ENCODE measurements at places on chromosomes 3 and 15.

DNA sequence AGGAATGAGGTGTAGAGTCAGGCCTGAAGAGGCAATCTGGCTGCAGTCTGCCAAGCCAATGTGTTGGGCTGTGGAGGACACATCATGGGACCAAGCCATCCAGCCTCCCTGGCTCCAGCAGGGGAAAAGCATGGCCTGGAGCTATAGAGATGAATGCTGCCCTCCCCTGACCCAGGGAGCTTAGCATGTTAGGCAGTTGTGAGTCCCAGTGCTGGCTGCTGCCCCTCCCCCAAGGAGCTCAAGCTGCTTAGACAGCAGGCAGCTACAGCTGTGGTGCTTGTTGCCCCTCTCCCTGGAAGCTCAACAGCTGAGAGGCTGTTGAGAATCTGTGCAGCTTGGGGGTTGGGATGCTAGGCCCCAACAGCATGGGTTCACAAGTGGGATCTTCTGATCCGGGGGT, 85.6 kb upstream of the DNAJC19 start:
- no peak for DNase-seq

- DNase-seq, result no peak
Measured at GRCh38 chr3:123597561-123597960, 12.7 kb upstream of the HACD2 start.

DNA sequence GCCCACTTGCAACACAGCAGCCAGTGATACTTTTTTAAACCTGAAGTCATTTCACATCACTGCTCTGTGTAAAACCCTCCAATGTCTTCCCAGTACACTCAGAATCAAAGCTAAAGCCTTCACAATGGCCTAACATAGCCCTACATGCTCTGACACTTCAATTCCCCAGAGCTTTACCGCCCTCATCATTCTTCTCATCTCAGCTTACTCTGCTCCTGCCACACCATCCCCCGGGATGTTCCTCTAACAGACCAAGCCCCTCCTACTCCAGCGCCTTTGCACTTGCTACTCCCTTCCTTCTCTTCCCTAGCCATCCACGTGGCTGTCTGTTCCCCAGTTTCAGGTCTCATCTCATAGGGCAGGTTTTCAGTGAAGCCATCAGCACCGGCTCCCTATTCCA, 194.0 kb downstream of the SSR3 start:
- no peak for DNase-seq

DNA sequence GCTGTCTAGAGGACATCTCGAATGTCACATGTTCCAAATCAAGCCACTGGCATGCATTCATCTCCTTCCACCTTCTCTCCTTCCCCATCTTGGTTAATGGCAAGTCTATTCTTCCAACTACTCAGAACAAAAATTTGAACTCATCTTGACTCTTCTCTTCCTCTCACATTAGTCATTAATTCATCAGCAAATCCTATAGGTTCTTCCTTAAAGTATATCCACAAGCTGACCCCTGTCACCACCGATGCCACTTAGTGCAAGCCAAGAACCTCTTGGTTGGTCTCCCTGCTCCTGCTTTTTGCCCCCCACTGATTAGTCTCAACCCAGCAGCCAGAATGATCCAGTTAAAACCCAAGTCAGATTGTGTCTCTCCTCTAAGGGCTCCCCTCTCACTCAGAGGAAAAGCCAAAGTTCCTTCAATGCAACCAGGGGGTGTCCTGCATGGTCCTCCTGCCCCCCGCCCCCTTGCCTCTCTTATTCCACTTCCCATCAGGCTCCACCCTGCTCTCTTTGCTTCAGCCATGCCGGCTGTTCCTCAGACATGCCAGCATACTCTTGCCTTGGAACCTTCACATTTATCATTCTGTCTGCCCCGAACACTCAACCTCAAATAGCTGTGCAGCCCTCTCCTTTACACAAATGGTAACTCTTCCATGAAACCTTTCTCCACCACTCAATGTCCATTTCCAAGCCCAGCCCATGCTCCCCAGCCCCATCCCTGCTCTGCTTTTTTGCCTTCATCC, 1.0 kb upstream of the GALNT15 start:
- no peak for DNase-seq

GRCh38 chr3:49804141-49805041, 1.3 kb downstream of the INKA1 start:
- DNase-seq, result no peak

DNA sequence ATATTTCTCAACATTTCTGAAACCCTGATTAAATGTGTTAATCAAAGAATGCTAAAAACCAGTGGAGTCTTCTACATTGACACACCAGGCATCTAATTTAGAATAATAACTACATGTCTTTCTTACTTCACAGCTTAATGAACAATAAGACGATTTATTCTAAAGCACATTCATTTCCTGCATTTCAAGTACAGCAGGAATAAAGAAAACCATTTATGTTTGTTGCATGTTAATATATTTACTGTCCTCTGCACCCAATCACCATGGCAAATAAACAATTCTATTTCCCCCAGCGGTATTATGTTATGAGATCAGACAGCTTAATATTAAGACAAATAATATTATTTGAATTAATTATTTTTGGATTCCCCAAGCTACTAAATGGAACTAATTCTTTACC, 1336.3 kb upstream of the CADM2 start:
- DNase-seq, result no peak

DNA sequence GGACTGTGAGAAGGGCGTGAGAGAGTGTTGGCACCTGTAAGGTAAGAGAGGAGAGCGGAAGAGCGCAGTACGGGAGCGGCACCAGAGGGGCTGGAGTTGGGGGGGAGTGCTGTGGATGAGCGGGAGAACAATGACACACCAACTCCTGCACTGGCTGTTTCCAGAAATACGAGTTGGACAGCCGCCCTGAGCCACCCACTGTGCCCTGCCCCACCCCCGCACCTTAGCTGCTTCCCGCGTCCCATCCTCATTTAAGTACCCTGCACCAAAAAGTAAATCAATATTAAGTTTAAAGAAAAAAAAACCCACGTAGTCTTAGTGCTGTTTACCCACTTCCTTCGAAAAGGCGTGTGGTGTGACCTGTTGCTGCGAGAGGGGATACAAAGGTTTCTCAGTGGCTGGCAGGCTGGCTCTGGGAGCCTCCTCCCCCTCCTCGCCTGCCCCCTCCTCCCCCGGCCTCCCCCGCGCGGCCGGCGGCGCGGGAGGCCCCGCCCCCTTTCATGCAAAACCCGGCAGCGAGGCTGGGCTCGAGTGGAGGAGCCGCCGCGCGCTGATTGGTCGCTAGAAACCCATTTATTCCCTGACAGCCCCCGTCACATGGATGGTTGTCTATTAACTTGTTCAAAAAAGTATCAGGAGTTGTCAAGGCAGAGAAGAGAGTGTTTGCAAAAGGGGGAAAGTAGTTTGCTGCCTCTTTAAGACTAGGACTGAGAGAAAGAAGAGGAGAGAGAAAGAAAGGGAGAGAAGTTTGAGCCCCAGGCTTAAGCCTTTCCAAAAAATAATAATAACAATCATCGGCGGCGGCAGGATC, at the start of gene SOX2:
TSS of gene SOX2 (plus strand) at position 601 of the 811 bp plus-strand sequence. CDS start 436 bp downstream, outside the sequence.
- DNase-seq, result no peak

- DNase-seq, result no peak
Measured at GRCh38 chr3:178707311-178708031, 171.2 kb downstream of the KCNMB2 start.

GRCh38 chr15:39040861-39041260, 476.2 kb upstream of the RASGRP1 start:
- DNase-seq, result no peak

DNA sequence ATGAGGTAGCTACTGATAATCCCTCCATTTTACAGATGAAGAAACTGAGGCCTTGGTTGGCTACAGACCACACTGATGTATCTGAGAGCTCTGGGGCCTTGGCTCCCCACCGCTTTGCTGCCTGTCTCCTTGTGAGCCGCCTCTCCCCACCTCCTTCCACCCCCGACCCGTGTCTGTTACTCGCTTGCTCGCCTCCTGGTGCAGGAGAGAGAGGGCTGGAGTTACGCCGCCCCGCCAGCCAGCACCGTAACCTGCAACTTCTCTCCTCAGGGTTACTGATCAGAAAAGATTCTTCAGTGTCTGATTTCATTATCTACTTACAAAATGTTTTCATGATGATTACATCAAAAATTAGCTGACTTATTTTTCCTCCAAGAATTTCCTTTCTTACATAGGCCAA, 34.1 kb downstream of the TM2D3 start:
- DNase-seq, result no peak

DNA sequence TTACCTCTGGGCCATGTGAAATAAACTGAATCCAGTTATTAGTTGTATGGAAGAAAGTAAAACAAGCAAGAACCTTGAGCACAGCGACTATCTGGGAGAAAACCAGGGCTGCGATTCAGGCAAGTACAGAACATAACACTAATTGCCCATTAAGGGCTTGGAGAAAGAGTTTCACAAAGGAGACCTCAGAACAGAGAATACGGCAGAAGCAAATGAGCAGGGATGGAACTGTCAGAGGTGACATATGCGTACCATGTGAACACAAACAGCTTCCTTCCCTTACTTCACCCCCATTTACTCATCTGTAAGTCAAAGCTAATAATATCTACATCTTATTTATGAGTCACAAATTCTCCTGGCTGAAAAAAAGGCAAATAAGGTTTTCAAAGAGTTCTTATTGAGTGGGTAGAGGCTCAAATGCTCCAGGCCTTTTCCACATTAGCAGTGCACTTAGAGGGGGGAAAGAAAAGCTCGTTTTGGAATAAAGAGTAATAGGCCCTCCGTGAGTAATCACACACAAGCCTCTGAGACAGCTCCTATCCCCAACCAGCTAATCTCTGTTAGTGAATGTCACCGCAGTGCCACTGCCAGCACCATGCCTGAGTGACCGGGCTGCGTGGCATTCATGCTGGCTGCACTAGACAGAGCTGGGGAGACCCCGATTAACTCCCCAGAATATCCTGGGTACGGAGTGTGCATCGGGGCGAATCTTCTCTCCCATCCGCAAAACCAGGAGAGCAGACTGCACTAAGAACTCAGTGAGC, 2.6 kb downstream of the PCSK6 start:
- no peak for DNase-seq

GRCh38 chr3:99126316-99126715, 224.8 kb upstream of the DCBLD2 start:
- DNase-seq, result no peak

GRCh38 chr3:17044855-17045254, 160.1 kb downstream of the PLCL2 start:
- DNase-seq, result no peak

DNA sequence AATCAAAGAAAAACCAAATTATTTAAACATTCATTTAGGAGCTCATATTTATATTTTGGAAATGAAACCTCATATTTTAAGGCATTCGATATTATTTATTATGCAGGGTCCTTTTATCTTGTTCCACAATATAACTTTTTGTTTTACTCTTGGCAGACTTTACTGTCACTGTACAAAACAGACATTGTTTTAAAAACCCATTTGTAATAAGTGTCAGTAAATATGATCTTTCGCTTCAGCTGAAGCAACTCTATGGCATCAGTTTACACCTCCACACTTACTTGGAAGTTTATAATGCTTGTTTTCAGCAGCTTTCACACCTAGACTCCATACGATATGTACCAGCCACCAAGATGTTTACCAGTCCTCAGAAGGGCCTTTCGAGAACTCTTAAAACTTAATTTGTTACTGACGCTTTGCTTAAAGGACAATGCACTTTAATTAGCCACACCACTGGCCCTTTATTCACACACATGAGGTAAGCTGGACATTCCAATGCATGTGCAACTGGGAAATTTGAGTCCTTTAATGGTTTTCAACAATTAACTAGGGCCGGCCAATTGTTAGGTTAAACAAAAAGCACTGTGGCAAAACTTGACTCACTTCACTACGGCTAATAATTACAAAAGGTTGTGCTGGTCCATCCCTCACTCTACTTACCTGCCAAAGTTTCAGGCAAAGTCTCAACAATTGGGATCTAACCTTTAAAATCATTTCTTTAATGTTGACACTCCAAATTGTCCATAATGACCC, 16.7 kb downstream of the WWTR1 start:
- DNase-seq, result no peak

DNA sequence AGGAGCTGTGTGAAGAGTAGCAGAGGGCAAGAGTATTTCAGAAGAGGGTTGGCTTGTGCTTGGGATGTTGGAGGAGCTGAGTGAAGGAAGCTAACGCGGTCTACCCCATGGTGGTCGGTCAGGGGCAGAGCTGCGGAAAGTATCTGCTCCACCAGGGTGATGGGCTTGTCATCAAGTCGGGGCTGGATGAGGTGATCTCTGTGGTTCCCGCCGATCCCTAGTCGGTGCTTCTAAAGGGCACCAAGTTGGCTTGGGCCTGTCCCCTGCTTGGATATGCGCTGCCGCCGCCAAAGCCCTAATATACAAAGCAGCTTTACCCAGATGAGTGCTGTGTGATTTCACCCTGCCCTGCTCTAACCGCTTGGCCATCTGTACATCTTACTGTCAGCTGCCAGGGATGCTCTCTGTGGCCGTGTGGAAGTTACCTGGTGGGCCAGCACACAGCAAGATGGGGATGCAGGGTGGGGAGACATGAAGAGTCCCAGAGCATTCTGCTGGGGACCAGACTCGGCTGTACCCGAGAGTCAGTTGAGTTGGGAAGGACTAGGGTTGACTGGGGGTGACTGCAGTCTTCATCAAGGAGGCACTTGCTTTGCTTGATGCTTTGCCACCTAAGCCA, 226.1 kb upstream of the BHLHE40 start:
- DNase-seq, result no peak

DNA sequence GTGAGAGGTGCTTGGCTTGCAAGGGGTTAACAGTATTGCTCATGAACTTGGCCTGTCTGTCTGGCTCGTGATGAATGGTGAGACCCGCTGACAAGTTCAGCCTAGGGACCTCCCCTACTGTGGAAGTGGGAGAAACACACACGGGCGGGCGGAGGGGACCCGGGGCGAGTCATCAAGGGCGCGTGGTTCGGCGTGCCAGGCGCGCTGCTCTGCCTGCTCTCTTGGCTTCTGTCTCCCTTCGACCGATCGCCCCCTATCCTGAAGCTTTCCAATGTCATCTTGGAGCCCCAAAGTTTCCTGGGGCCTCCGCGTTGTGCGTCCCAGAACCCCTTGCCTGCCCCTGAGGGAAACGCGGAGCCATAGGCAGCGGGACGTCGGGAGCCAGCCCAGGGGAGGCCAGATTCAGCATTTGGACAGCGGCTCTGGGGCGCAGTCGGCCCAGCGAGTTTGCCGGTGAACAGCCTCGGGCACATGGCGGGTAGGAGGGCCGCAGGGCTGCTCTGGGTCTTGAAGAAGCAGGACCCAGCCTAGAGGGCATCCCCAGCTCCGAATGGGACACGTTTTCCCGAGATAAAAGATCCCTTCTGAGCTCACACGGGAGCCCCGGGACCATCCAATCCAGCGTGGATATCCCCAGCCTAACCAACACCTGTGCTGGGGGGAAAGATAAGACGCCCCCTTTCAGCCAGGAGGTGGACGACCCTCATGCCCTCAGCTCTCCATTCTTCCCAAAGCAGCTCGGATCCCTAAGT, 27.0 kb upstream of the POLG start:
- DNase-seq, result no peak

GRCh38 chr3:141116721-141117120, 65.6 kb downstream of the SPSB4 start:
- no peak for DNase-seq

GRCh38 chr3:160746976-160747375, 9.1 kb upstream of the PPM1L start:
- no peak for DNase-seq

GRCh38 chr15:101068961-101069653, 149.9 kb downstream of the LRRK1 start:
- no peak for DNase-seq

All from HS-27A (cell line).